Progenitor cell of endocrine pancreas (in vitro differentiated cells): ENCODE measurements at places on chromosomes 7 and 10. TPM values are rescaled to one million over a fixed set of nuclear protein-coding genes. Genes with fewer than 3 reads are reported as not detected.

CC2D2B gene
- 0.77 and 0.82 TPM in 2 replicates for total RNA-seq

TLX1 gene
- total RNA-seq, result not detected in 2 replicates

OGDHL gene
- total RNA-seq, result 9.1 and 11.7 TPM in 2 replicates

UCMA gene
- not detected in 2 replicates for total RNA-seq

- no peak for DNase-seq
Measured at GRCh38 chr7:41203542-41203941, 499.3 kb downstream of the INHBA start.

DNA sequence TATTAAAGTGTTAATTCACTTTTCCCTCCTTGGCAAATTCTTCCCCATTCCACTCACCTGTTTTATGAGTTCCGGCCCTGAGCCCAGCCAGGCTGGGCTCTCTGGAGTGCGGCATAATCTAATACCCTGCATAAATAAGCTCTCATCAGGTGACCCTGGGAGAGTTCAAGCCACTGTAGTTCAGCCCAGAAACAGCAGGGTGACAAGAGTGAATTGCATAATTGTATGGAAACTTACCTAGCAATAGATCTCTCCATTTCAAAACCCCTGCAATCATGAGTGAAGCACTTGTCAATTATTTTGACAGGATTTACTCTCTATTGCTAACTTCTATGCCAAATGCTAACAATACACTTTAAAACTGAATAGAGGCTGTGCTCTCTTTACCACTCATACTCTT, 94.7 kb downstream of the OSBPL3 start:
- no peak for DNase-seq
